Cardiac muscle cell (in vitro differentiated cells and primary cell): ENCODE measurements at places on chromosomes 2 and 18.

- DNase-seq: no peak
Measured at GRCh38 chr2:183113630-183114029, 10.6 kb upstream of the NUP35 start.

DNA sequence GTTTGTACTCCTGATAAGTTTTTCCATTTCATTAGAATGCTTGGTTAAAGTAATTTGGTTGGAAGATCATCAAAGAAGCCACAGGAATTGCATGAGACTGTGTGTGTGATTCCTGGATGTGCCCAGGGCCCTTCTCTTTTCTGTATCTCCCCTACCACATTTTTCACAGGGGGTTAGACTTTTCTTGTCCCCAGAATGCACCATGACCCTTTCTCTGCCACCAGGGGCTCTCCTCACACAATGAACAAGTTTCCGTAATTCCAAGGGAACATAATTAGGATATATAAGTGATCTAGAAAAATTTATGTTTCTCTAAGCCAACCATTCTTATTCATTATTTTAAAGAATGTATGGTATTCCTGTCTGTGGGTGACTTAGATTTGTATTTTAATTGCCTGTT is 291.8 kb downstream of the NEDD4L start:
- no peak for DNase-seq

DNA sequence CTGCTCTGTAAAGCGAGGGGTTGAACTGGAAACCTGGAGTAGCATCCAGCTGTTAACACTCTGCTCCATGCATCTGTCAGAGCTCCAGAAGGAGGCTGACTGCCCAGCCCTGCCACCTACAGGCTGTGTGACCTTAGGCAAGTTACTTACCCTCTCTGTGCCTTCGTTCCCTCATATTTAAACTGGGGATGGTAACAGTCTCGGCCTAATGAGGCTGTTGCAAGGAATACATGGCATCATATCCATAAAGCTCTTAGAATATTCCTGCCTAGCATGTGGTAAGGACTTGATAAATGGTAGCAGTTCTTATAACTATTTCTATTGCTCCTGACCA is 80.6 kb downstream of the LRRFIP1 start:
- DNase-seq: peak; percentile 17

DNA sequence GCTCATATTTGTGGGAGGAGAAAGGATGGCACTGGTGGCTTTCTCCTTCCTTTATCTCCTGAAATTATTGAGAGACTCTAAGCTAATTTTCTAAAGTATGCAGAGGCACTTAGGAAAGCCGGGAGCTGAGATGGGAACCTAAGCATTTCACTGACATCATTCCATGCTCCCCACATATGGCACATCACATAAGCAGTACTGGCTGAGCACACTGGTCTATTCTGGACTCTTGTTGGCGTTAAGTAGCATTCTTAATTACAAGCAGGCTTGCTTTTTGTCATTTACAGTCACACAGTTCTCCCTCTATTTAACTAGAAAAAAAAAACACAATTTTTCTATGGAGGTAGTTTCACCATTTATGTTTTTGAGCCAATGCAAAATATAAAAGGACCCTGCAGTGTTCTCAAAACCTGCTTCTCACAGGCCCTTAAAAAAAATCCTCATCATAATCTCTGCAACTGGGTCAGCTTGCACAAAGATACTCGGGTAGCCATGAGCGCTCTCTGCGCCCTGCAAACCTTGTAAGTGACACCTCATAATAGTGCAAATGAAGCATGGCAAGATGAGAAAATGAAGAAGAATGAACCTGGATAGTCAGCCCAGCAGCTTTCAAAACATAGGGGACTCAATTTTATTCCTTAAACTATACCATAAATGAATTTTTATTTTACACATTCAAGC is 688.6 kb downstream of the NRXN1 start:
- no peak for DNase-seq

DNA sequence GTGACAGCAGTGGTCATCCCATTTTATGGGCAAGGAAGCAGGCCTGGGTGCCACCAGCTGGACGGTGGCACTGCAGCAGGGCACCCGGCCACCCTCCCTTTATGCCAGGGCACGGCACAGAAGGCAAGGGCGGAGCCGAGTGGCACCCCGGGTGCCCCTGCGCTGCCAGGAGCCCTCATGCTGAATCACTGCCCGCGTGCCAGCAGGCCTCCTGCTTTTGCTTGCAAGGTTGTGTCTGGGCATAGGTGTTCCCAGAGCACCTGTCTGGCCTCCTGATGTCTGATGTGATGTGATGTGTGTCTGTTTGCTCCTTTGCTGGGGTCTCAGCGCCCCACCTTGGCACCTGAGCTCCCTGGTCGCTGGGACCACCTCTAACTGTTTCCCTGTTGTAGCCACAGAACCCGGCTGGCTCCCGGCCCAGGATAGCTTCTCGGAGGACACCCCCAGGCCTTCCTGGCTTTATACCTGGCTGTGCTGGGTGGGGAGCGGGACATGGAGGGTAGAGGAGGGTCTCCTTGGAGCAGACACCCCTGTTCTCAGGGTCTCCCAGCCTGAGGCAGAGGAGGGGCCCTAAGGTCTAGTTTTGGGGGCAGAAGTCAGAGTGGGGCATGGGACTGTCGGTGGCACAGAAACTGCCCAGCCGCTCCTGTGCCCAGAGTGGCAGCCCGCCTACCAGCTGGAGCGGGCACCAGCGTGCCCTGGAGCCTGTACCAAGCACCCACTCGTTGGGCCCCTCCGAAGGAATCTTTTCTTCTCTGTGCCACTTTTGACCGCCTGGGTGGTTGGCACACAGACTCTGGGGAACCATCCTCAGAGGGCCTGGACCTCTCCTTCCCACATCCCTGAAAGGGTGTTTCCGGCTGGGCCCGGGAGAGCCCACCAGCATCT is 3.6 kb downstream of the GPC1 start:
- no peak for DNase-seq

- DNase-seq: no peak
Measured at GRCh38 chr2:162477011-162477410, 133.1 kb downstream of the GCA start.

DNA sequence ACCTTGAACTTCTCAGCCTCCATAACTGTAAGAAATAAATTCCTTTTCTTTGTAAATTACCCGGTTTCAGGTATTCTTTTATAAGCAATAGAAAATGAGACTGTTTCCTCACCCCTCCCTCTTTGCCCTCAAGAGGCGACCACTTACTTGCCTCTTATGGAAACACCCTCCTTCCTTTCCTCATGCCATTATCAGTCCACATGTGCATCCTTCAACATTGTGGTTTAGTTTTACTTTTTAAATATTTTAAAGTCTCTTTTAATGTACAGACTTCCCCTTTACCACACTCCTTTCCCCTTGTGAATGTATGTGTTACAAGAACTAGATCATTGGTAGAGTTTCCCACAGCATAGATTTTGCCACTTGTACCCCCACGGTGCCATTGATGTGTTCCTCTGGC is 202.4 kb upstream of the SIX2 start:
- no peak for DNase-seq

GRCh38 chr18:21314724-21315123 is 72.7 kb downstream of the GREB1L start:
- no peak for DNase-seq

GRCh38 chr2:19648583-19648982 is 253.2 kb downstream of the TTC32 start:
- no peak for DNase-seq

GRCh38 chr18:36757081-36757480 is 71.7 kb downstream of the TPGS2 start:
- DNase-seq: peak; percentile 77

GRCh38 chr2:201699416-201699815 is 972 bp upstream of the MPP4 start:
- no peak for DNase-seq

- no peak for DNase-seq
Measured at GRCh38 chr2:9240745-9241144, 34.1 kb downstream of the ASAP2 start.

GRCh38 chr2:195820373-195820772 is 163.3 kb downstream of the SLC39A10 start:
- DNase-seq: peak; percentile 73

GRCh38 chr2:236380051-236380612 is 115.9 kb upstream of the ASB18 start:
- DNase-seq: no peak

DNA sequence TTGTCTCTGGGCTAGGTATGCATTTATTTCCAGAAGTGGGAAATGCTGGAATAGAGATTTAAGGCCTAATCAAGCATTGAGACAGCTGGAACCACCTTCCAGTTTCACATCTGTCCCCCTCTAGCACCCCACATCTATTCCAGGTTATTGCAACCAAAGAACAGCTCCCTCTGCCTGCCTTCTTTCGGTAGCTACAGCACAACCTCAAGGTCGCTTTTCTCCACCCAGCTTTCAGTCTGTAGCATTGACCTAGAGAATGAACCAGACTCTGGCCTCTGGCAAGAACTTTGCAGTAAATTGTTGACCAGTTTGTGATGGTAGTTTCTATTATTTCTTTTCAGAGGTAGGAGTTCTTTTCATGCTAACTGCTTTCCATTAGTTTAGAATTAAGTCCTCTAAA is 484.2 kb downstream of the DLGAP1 start:
- no peak for DNase-seq

DNA sequence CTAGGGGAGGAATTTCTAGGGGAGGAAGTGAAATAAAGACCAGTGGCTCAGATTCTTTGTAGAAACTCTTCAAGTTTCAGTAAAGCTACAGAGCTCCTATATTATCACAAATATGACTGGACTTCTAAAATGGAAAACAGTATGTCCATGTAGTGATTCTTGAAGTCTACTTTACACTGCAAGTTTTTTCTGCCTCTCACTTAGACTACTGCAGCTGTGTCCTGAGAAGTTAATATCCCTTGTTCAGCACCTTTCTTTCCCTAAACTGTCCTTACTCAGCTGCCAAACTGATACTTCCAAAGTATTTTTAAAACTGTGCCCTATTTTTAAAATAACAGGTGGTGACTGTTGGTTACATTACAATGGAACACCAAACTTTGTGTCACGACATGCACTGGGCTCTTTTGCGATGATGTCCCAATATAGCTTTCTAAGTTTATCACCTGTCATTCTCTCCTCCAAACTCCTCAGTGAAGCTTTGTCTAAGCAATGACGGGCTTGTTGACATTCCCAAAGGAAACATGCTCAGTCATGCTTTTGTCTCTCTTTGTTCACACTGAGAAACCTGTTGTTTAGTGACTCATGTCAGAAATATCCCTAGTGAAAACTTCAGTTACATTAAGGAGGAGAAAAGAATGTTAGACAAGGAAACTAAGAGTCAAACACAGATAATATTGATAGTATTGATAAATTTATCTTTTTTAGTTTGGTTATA is 341.1 kb downstream of the ARL6IP6 start:
- peak; percentile 20 for DNase-seq

DNA sequence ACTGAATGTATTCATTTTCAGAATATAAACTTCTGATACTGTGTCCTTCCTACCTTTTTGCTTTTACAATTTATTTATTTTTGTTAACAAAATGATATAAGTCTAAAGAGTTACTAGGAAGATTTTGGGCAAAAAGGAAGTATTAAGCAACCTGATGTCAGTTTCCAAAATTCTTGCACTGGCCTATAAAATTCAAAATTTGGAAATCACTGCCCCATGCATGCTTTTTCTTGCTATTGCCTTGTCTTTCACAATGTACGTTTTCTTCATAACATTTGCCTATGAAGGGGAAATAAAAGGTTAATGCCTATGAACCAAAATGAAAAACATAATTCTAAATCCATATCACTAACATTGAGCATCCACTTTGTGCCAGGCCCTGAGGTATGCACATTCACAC is 40.1 kb upstream of the EHBP1 start:
- no peak for DNase-seq

GRCh38 chr2:194925742-194926141 is 731.3 kb upstream of the SLC39A10 start:
- DNase-seq: no peak

DNA sequence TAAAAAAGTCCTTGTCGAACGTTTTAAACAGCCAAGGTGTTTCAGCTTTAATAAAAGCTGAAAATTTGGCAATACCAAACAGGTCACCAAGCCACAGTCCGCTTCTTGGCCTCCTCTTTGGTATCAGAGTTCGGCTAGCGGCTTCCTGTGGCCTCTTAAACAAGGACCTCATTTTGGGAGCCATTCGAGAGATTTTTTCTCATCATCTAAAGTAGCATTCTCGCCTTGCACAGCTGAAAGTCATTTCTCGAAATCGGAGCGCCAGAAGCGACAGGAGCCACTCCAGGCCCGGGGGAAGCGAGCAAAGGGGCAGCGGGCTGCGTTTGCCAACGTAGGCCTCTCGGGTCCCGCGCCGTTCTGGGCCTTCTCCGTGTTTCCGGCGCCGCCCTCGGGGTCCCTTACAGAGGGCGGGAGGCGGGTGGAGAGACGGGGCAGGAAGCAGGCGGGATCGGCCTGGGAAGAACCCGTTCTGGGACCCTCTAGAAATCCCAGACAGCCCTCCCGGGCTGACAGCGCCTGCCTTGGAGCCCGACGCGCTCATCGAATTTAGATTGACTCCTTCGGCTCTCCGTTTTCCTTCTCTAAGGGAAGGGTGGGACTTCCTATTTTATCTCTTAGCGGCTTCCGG is 522 bp upstream of the ZNF407 start:
- peak; percentile 80 for DNase-seq

DNA sequence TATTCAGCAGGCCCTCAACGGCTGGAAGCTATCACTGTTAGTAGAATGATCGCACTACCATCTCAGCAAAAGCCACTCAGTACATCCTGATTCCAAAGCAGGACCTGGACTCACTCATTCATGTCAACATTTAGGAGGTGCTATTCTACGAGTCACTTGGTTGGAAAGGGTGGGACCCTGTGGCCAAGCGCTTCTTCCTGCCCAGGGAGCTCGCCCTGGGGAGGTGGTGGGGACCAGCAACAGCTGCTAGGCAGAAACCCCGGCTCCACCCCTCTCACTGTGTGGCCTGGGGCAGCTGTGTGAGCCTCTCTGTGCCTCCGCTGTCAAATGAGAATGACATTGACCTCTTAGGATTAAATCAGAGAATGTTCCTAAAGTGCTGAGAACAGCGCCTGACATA is 231.4 kb downstream of the EIPR1 start:
- no peak for DNase-seq

GRCh38 chr2:30777661-30778505 is 29.4 kb downstream of the CAPN13 start:
- no peak for DNase-seq

- DNase-seq: peak; percentile 83
Measured at GRCh38 chr2:290090-290722, 2.3 kb upstream of the ALKAL2 start.

GRCh38 chr2:212832211-212833195 is 293.9 kb upstream of the ERBB4 start:
- no peak for DNase-seq

- no peak for DNase-seq
Measured at GRCh38 chr2:59174536-59175243, 933.6 kb upstream of the FANCL start.

- DNase-seq: no peak
Measured at GRCh38 chr18:79387615-79388014, 8.1 kb upstream of the NFATC1 start.

- DNase-seq: no peak
Measured at GRCh38 chr2:141947396-141948114, 183.3 kb downstream of the LRP1B start.

DNA sequence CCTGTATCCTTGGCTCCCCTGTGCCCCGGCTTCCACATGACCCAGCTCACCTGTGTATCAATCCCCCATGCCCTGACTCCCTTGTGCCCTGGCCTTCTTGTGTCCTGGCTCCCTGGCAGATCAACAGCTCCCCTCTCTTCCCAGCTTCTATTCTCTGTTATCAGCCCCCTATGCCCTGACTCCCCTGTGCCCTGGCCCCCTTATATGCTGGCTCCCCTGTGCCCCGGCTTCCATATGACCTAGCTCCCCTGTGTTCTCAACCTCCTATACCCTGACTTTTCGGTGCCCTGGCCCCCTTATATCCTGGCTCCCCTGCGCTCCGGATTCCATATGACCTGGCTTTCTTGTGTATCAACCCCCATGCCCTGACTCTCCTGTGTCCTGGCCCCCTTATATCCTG is 209.2 kb downstream of the LOXHD1 start:
- DNase-seq: no peak

GRCh38 chr2:109690457-109690821 is 76.3 kb downstream of the SOWAHC start:
- DNase-seq: no peak
